D721Med (cell line): ENCODE measurements at places on chromosomes 11 and 22.

DNA sequence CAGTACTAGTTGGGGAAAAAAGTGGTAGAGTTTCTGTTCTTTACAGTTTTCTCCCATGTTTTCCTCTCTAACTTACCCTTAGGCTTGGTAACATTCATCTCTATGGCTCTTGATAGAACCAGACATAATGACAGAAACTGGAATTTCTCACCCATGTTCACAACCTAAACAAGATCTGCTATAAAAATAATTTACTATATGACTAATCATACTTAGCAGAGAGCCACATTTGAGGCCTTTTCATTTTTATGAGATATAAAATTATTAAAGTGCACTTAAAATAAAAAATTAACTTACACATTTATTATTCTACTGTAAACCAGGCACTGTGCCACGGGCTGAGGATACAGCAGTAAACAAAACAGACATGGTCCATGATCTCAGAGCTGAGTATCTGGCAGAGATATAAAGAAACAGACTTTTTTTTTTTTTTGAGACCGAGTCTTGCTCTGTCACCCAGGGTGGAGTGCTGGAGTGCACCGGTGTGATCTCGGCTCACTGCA is 98.1 kb downstream of the GAB2 start:
- no peak for DNase-seq

- no peak for DNase-seq
Measured at GRCh38 chr22:21861264-21861848, 6.1 kb downstream of the MAPK1 start.

GRCh38 chr11:77819921-77820564 is 479 bp downstream of the RSF1 start:
- DNase-seq = no peak

DNA sequence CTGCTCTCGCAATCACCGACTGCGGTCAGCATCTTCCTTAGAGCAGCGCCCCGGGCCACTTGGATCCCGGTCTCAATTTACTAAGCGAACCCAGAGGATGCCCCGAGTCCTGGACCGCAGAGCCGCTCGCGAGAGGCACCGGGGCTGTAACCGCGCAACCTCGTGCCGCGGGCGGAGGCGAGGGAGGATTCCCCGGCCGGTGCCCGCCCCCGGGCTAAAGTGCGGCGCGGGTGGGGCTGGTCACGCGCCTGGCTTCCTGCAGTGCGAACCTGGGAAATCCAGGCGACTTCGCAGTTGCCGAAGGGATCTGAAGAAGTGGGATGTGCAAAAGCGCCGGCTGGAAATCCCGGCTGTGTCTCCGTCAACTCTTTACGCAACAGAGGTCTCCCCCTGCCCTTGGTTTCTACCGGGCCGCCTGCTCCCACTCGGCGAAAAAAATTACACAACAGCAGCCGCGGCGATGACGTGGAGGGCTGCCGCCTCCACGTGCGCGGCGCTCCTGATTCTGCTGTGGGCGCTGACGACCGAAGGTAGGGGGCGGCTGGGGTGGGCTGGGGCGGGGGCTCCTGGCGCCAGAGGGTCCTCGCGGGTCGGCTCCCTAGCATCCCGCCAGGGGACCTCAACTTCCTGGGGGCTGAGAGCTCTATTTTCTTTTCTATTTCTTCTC is at the start of gene NCR3LG1:
Gene NCR3LG1 (plus strand): TSS at position 291 of the 667 bp plus-strand sequence. CDS start 170 bp downstream, at position 461.
- DNase-seq = no peak

GRCh38 chr11:76605338-76606074 is 65.0 kb downstream of the LRRC32 start:
- DNase-seq = no peak

DNA sequence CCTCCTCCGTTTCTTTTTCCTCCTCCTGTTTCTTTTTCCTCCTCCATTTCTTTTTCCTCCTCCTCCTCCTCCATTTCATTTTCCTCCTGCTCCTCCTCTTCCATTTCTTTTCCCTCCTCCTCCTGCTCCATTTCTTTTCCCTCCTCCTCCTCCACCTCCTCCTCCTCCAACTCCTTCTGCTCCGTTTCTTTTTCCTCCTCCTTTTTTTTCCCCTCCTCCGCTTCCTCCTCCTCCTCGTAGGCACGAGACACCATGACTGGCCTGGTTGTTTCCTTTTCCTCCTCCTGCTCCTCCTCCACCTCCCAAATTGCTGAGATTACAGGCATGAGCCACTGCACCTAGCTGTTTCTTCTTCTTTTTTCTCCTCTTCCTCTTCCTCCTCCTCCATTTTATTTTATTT is 25.6 kb upstream of the DRICH1 start:
- DNase-seq = no peak

GRCh38 chr11:120308081-120308480 is 17.0 kb upstream of the TLCD5 start:
- no peak for DNase-seq

GRCh38 chr22:40627612-40628011 is 8.9 kb downstream of the MRTFA start:
- no peak for DNase-seq

DNA sequence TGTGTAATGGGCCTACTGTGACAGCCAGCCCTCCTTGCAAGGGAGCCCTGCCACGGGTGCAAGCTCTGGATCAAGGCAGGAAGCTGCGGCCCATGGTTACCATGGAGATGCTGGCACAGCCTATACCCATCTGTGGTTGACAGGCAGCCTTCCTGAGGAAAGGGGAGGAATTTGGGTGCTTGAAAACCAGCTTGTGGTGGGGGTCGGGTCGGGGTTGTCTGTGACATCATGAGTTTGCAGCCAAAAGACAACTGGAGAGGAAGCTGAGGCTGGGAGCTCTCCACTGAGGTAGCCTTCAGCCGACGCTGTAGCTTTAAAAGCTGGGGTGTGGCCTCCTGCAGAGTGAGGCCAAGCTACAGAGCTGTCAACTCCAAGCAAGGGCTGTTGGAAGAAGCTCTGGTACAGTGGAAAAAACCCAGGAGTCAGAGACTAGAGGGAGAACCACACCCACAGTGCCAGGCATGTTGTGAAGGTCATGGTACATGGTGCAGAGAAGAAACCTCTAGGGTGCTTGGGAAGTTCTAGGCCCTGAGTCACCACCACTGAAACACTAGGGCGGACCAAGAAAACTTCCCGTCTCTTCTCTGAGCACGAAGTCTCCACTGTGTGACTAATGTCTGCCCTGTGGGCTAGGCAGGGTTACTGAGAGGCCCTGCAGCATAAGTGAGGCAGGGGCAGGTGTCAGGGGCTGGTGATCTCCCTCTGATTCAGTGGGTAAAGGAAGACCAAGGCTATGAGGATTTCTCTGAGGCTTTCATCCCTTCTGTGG is 10.8 kb upstream of the LDHA start:
- no peak for DNase-seq

- no peak for DNase-seq
Measured at GRCh38 chr11:116716621-116717020, 56.2 kb downstream of the BUD13 start.
